ENCODE measurements at places on chromosomes 7 and 10.

DNA sequence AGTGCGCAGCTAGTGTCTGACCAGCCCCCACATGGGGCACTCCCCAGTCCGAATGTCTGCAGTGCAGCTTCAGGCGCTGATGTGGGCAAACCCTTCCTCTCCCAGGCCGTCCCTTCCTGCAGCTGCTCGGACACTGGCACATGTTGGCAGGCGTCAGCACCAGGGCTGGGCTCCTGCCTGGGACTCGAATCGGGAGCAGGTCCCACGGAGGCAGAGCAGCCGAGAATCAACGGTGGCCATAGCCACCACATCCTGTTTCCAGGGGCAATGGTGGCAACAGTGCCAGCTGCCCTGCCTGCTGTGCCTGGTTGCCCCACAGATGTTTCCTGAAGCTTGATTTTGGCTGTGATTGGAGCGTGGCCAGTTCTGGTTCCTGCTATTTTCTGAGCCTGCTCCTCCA, 65.8 kb downstream of the MGMT start:
- DNase-seq: no peak

DNA sequence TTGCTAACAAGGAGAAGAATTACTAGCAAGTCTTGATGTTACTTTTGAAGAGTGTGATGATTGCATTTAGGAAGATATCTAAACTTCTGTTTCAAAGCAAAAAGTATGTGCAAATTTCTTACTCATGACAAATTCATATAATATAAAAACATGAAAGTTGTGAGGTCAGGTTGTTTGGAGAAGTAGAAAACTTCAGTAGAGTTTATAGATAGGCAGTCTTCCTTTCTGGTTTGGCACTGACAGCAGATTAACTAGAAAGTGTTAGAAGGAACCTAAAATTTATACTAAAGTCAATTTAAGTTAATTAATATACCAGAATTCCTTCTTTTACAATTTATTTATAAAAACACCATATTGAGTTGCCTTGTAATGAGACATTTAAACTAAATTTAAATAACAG, 16.9 kb downstream of the PTEN start:
- no peak for DNase-seq

DNA sequence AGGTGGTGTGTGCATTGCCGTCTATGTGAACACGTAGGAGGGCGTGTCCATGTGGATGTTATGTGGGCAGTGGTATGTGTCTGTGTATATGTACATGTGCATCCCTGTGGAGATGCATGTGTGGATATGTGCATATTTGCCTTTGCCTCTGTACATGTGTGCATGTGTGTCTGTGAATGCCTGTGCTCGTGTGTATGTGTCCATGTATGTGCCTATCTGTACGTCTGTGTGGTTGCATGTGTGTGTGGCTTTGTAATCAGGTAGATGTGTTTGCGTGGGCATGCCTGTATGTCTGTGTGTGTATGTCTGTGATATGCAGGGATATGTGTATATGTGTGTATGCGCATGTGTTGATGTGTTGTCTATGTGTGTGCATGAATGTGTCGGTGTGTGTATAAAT, 19.7 kb downstream of the ADCY1 start:
- no peak for DNase-seq

DNA sequence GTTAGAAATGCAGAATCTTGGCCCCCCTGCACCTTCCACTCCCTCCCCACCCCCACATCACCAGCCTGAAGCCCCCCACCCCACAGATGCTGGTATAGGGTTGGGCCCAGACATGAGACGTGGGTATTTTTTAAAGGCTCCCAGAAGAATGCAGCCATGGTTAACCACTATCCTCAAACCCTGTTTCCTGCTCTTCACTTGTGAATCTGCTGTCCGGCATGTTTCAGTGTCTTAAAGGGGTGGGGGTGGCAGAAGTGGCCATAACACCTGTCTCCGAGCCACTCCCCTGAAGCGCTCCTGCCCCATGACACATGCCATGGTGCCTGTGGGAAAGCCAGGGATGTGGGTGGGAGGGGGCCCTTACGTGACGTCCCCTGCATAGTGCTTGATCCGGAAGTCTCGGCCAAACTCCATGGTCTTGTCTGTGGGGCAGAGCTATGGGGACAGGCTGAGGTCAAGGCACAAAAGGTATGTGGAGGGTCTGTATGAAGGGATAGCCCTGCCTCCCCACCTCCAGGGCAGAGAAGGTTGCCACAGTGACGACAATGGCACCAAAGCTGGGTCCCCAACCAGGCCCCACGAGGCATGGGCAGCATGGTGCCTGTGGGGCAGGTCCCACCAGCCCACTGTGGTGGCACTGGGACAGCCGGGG, 9.6 kb downstream of the MYO1G start:
- no peak for DNase-seq

DNA sequence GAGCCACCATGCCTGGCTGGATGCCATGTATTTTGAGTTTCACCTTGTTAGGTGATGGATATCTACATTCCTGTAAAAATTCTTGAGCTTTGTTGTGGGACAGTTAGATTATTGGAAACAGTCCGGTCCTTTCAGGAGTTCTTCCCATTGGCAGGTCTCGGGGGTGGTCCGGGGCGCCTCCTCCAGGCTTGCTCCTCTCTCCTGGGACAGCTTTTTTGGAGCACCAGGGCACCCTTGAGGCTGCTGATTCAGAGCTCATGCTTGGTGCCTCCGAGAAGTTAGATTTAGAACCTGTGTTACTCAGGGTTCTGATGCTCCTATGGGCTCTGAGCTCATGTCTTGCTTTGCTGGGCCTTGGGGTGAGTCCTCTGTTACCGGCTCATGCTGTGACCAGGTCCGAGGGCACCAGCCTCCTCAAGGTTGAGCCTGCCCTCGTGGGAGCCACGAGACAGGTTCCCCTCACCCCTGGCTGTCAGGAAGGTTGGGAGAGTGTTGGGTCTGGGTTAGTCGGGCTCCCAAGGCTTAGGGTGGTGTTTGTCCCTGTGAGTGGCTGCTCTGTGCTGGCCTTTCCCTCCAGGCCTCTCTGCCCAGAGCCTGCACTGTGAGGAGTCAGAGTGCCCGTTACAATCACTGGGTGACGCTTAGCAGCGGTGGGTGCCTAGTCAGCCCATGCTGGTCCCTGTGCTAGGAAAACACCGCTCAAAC, 6.0 kb downstream of the SPRN start:
- DNase-seq: no peak

DNA sequence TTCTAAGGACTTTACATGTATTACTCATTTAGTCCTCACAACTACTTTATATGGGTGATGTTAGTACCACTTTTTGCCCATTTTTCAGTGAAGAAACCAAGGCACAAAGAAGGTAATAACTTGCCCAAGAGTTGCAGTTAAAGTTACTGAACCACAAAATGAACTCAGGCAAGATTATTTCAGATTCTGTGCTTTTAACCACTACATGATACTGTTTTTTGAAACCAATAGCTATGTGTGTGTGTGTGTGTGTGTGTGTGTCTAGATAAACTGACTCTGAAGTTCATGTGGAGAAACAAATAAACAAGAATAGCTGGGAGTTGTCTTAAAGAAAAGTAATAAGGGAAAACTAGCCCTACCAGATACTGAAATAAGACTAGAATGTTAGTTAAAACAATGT, 60.8 kb upstream of the OIT3 start:
- DNase-seq: no peak

DNA sequence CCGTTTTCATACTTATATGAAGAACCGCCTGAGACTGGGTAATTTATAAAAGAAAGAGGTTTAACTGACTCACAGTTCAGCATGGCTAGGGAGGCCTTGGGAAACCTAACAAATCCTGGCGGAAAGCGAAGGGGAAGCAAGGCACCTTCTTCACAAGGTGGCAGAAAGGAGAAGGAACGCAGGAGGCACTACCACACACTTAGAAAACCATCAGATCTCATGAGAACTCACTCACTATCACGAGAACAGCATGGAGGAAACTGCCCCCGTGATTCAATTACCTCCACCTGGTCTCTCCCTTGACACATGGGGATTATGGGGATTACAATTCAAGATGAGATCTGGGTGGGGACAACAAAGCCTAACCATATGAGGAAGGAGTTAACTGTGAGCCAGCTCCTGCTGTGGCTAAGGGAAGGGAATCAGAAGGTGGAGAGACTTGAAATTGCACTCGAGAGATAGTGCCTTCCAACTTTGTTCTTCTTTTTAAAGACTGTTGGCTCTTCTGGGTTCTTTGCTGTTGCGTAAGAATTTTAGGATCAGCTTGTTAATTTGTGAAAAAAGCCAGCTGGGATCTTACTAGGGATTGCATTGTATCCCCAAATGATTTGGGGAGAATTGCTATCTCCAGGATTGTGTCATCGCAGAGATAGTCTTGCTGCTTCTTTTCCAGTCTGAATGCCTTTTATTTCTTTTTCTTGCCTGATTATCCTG, 21.0 kb downstream of the OPTN start:
- no peak for DNase-seq

- DNase-seq: no peak
These were observed 638.1 kb upstream of the CNTNAP2 start for GRCh38 chr7:145478541-145478940.

DNA sequence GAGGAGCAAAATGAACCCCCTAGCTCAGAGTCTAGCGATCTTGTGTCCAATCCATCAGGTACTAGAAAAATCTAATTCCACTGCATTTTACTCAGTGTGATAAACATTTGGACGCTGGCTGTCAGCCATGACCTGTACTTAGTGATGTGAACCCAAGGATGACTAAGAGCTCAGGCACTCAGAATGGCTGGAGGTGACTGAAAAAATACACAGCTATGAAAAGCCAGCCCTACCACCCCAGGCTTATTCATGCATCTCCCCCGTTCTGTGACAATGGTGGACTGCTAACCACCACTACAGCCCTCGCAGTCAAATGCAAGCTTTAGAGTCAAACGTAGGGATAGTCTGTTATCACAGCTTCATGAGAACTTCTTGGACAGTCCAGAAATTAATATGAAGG, 14.9 kb downstream of the AFAP1L2 start:
- no peak for DNase-seq
